NT2/D1 (cell line): ENCODE measurements at places on chromosomes 16 and 17.
A peak's percentile ranks its signal among the peaks of the same experiment; 100 is the strongest.

DNA sequence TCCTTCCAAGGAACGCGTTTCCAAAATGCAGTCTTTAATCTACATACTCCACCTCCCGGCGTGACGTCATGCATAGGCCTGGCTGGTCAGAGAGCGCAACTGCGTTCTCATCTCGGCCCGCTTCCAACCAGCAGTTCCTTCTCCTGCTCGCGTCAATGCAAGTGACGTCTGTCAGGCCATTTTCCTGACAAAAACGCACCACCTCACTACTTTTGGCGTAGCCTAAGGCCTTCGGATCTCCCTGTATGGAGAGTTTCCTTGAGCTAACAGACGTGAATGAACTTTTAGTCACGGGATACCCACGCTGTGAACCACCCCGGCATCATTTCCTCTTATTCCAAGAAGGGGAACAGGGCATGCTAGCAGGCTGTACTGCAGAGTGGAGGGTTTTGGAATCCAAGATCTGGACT is 25.0 kb downstream of the TEX14 start:
- DNase-seq = no peak

GRCh38 chr16:71492786-71493185 is 3.7 kb upstream of the ZNF19 start:
- DNase-seq = no peak

DNA sequence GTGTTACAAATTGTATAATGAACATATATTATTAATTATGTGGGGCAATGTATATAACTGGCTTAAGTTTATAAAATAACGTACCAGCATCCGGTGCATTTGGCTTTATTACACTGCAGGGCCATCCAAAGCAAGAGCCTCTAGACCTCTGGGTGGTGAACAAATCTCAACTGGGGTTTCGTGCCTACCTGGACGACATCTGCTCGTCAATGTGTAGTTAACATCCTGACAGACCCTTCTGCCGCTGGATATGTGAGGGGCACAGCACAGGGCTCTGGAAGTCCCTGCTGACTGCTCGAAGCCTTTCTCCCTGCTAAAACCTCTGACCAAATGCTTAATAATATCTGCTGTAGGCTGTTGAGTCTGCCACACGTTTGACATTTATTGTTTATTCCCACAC is 2.3 kb downstream of the TMEM186 start:
- DNase-seq = no peak

DNA sequence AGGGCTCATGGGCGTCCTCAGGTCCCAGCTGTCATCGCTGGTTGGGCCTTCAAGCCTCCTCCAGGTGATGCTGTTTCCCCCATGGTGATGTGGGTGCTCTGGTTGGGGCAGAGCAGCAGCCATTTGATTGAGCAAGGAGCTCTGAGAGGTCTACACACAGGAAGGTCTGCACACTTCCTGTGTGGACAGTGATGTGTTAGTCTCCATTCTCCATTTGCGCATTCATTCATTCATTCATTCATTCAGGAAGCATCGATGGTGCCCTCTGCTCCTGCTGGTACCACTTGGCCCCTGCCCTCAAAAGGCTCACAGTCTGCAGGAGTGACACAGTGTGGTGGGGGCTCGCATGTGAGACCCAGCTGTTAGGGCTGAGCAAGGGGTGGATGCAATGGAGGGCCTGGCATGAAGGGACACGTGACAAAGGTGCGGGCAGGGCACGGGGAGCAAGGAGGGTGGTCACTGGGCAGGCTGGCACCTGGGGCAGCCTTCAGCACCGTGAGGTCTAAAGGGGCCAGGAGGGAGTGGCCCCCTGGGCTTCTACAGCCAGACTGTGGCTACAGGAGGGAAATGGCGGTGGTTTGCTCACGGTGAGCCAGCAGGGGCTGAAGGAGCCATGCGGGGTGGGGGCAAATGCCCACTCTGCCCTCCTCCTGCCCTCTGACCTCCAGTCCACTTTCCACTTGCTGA is 1.5 kb downstream of the ADGRG3 start:
- DNase-seq = no peak

DNA sequence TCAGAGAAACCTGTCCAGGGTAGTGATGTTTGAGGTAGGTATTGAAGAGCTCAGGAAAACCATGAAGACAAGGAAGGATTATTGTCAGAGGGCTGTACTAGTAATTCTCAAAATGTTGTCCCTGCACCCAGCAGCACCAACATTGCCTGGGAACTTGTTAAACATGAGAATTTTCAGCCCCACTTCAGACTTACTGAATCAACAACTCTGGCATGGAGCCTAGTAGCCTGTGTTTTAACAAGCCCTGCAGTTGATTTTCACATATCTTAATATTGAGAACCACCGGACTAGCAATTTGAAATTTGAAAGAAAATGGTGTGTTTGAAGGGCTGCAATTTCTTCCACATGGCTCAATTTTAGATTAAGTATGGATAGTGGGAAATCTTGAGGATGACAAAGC is 2.8 kb upstream of the KIF2B start:
- no peak for DNase-seq

- DNase-seq = no peak
Measured at GRCh38 chr17:44865931-44866330, 18.2 kb downstream of the HIGD1B start.

- DNase-seq = no peak
Measured at GRCh38 chr16:85419503-85420408, 193.4 kb upstream of the GSE1 start.

GRCh38 chr16:9836118-9836736 is 346.0 kb downstream of the GRIN2A start:
- DNase-seq = no peak

- no peak for DNase-seq
Measured at GRCh38 chr16:81646561-81646960, 132.5 kb upstream of the PLCG2 start.

DNA sequence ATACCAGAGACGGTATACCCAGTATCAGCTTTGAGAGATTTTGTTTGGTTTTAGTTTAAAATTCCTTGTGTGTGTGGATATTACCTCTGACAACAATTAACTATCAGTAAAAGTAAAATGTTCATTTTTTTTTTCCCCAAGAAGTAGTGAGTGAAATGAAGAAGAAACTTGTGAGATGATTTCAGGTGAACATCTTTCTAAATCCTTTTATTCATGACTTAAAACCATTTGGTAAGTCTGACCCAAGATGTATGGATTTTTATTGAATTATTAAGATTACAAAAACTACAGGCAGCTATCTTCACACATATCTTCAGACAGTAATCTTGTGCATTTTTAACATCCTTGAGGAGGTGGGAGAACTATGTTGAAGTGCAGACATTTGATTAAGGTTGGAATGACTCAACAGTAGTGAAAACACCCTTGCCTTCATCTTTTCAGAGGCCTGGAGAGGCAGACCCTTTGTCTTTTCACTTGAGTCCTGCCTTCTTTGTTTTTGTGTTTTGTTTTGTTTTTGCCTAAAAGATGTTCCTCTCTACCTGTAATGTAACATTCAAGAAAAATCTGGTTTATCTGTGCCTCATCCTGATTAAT is 240.3 kb upstream of the TBX2 start:
- DNase-seq = no peak

- no peak for DNase-seq
Measured at GRCh38 chr17:50331085-50331791, 14.7 kb upstream of the XYLT2 start.

- DNase-seq = no peak
Measured at GRCh38 chr16:19939553-19939952, 54.9 kb upstream of the GPRC5B start.

GRCh38 chr17:78437508-78438169 is 59.2 kb downstream of the PGS1 start:
- DNase-seq = no peak

DNA sequence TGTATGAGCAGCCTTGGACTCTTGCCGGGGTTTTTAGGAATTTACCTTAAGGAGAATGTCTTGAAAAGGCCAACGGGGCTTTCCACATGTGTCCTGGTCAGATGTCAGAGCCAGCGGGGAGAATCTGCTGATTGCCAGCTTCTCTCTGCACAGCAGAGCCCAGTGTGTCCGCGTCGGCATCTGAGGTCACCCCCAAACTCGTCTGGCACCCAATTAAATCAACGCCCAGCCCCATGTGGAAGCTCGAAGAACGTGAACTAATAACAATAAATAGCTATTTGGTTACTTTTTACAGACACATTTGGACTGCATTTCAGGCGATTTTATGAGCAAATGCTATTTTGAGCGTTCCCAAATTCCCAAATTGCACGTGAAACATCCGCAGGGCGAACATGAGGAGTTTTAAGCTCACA is 303.5 kb downstream of the FOXL1 start:
- no peak for DNase-seq

- no peak for DNase-seq
Measured at GRCh38 chr16:56781528-56781961, 51.6 kb downstream of the NUP93 start.

GRCh38 chr16:67407176-67407787 is 9.0 kb downstream of the ZDHHC1 start:
- DNase-seq = no peak

DNA sequence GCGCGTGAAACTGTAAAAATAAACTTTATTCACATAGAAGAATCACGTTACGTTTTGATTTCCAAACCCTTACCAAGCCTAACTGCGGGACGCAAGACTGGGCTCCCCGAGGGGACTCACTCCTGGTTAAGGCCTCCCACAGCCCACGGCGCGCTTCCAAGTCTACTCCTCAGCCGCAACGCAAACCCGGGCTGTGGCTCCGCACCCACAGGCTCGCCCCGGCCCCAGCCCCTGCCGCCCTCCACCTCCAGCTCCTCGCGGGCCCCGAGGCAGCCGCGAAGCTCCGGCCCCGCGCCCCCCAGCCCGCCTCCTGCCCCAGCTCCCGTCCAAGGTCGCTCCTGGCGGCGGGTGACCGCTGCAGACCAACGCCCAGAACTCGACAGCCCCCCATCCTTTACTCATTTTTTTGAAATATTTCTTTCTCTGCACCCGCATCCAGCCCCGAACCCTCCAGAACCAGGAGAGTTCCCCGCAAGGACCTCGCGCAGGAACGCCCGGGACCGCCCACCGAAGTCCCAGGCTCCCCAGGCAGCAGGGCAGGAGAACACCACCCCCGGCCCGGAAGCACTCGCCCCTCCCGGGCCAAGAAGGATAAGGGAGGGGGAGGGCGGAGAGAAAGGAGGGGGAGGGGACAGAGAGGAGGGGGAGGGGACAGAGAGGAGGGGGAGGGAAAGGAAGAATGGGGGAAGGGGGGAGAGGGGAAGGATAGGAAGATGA is 912 bp downstream of the USP22 start:
- peak; percentile 50 for DNase-seq

DNA sequence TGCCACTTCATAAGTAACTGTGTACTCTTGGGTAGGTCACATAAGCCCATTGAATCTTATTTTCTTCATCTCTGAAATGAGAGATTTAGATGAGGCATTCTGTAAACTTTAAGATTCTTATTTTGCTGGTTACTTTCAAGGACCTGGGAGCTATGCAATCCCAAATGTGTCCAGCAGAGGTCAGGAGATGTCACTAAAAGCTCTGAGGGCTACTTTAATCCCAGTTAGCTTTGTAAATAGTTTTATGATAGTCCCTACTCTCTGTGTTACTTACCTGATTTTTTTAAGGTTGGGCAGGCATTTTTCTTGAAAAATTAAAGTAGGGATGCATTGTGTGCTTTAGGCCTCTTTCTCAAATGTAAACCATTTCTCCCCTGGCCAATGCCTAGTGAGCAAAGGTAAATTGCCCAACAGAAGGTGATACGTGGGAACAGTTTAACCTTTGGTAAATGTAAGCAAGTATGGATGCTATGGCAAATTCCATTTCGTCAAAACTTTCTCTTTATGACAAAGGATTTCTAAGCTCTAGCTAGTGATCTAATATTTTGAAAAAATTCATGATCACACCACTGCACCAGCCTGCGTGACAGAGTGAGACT is 57.1 kb upstream of the WSB1 start:
- peak; percentile 44 for DNase-seq

- no peak for DNase-seq
Measured at GRCh38 chr17:39937447-39937846, 9.9 kb downstream of the LRRC3C start.

DNA sequence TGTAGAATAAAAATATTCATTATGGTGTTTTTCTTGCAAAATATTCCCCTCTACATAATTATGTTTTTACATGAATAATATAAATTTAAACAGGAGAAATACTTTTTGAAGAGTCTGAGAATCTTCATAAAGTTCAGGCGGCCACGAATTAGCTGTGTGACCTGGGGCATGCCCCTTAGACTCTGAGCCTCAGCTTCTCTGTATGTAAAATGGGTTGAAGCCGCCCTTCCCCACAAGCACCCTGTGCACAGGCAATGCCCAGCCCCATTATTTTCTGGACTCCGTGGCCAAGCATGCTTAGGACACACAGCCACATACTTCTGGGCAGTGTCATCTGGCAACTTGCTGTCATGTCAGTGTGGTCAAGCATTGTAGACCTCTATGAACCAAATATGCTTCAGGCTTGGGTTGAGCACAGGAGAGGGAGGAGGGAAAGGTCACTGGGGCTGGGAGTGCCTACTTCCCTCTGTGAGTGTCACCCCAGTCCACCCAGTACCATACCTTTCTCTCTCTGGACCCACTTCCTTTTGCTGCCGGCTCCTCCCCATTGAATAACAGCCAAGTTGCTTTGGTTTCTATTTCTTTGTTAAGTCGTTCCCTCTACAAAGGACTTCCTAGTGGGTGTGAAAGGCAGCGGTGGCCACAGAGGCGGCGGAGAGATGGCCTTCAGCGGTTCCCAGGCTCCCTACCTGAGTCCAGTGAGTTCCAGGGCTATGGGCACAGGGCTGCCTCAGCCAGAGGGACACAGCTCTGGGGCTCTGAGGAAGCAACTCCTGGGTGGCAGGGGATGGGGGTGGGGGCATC is at the start of gene LGALS9:
LGALS9 (plus strand) TSS at position 582 of the 804 bp plus-strand sequence; CDS start at position 660, 78 bp downstream.
- no peak for DNase-seq

- no peak for DNase-seq
Measured at GRCh38 chr17:74842146-74842598, 17.5 kb downstream of the GRIN2C start.

DNA sequence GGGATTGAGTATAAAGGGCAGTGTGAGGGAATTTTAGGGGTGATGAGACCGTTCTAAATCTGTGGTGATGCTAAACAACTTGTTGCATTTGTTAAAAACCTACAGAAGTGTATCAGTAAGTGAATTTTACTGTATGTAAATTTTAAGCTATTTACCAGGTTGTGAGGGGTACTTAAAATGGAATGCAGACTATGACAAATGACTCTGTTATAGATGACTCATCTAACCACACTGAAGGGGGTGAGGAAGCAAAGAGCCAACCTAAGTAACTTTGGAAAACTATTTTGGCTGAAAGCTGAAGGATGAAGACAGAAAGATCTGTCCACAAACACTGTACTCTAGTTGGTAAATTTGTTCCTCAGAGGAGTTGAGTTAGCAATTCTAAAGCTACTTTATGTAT is 5.3 kb upstream of the MKS1 start:
- no peak for DNase-seq
